ENCODE measurements at places on chromosomes 6 and 20. TPM values are rescaled to one million over a fixed set of nuclear protein-coding genes. Genes with fewer than 3 reads are reported as not detected.

- no peak for DNase-seq
Measured at GRCh38 chr20:53299831-53300230, 293.8 kb downstream of the ZNF217 start.

DNA sequence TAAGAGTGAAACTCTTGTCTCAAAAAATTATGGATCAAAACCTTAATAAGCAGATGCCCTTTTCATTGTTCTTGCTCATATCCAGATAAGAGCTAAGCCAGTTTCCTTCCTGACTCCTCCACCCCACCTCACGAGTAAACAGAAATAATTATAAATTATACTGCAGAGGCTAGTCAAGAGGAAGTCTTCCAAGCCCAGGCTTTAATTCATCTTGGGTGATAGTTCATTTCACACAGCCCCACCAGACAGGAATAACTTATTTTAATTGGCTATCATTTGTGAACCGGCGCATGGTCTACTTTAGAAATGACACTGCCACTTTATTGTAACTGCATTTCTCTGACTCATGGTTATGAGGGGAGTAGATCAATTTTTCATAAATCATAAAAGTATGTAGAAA lies 102.0 kb downstream of the BTBD3 start:
- DNase-seq = no peak

DNA sequence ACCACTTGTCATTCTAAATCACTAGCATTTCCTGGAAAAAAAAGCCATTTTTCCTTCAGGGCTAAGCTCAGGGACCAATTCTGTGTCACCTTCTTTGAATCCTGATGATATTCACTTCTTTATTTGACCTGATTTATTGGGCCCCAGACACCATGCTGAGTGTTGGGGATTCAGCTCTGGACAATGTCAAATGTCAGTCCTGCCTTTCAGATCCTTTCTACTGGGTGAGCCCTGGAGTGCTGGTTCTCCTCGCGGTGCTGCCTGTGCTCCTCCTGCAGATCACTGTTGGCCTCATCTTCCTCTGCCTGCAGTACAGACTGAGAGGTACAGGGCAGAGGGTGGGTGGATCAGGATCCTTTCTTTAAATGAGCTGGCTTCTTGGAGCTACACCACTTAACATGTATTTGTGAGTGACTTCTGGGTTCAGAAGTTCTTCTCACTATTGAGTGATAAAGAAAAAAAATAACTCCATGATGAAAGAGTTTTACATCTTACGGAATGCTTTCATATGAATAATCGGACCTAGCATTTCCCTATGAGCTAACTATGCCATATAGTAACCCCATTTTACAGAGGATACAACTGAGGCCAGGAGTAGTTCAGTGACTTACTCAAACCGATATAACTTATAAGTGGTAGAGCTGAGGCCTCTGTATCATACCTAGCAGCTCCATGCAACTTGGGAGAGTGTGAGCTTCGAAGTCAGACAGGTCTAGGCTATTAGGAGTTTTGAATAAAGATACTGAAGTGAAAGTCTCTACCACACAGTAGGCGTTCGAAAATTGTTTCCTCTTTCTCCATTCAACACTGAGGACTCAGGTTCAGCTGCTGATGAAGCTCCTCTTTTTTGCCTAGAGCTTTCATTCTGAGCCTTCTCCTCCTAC lies 9.3 kb downstream of the MOG start:
- DNase-seq = no peak

DNA sequence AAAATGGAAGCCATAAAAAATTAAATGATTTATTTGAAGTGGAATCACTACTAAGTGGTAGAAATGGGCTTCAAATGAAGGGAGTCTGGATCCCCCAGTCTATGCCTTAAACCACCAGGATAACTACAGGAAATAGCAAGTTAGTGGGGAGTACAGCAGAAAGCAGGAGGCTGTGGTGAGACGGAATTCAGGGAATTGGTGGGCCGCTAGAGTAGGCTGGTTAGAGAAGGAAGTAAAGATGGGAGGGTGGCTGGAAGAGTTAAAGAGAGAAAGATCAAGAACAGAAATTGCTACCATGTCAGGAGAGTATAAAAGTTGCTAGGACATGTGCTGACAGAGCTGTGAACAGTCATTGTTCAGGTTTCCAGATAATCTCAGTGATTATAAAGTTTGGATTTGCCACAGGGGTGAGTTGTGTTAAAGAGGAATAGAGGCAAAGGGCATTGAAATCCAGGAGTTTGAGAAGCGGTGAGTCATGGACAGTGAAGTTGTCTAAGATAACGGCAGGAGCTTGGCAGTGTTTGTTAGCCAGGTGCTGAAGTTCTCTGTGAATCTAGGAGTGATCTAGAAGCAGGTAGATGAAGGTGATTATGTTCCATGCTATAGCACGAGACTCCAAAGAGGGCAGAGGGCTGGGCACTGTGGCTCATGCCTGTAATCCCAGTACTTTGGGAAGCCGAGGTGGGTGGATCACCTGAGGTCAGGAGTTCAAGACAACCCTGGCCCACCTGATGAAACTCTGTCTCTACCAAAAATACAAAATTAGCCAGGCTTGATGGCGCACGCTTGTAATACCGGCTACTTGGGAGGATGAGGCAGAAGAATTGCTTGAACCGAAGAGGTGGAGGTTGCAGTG lies 13.7 kb upstream of the HINT3 start:
- no peak for DNase-seq

The LAMA4 gene
- total RNA-seq = not detected

DNA sequence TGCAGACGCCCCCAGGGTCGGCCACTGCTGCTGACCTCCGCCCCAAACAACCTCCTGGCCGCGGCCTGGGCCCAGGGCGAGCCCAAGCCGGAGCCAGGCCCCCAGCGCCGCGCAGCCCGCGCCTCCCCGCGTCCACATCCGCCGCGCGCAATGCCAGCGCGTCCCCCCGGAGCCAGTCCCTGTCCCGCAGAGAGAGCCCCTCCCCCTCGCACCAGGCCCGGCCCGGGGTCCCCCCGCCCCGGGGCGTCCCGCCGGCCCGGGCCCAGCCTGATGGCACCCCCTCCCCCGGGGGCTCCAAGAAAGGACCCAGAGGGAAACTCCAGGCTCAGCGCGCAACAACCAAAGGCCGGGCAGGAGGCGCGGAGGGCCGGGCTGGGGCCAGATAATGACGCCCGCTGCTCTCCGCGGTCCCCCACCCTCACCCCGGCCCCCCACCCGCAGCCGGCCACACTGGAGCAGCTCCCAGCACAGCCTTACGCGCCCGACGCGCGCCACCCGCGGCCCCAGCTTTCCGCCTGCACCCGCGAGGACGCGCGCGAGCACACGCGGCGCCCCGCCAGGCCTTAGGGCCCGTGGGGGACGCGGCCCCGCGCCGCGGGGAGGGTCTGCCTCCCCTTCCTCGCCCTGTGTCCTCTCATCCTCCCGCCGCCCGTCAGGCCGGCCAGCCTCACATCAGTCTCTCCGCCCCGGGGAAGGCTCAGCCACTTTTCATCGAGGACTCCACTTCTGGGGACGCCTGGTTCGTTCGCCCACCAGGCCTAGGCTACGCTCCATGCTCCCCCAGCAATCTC lies 12.9 kb upstream of the SLC22A7 start:
- no peak for DNase-seq

DNA sequence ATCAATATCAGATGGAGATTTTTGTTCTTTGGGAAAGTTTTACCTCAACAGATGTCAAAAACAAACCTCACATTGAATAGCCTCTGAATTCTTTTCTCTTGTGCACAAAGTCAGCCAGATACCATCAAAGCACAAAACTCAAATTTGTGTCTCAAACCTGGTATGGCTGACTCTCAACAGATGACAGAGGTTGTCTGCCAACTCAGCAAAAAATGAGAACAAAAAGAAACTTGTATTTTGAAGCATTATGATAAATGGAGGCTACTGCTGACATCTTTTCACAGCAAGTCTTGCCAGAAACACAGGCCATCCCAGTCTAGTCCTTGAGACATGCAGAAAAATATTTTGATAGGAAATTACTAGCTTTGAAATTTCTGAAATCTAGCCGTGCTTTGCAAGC lies 79.8 kb downstream of the KIF16B start:
- no peak for DNase-seq

GRCh38 chr6:165042912-165043311 lies 266.5 kb downstream of the C6orf118 start:
- no peak for DNase-seq

DNA sequence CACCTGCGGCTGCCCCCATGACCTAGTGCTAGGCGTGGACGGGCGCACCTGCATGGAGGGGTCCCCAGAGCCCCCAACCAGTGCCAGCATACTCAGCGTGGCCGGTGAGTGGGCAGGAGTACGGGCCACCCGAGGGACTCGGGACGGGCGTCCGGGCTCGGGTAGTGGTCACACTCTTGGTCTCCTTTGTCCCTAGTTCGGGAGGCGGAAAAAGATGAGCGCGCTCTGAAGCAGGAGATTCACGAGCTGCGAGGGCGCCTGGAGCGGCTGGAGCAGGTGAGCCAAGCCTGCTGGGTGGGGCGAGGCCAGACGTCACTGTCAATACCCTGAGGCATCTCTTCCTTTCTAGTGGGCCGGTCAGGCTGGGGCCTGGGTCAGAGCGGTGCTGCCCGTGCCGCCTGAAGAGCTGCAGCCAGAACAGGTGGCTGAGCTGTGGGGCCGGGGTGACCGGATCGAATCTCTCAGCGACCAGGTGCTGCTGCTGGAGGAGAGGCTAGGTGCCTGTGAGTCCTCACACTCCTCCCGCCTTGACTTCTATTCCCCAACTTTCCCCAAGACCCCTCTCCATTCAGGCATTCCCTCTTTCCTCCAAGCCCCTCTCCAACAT lies 2.9 kb downstream of the EGFL8 start:
- no peak for DNase-seq

- DNase-seq = no peak
Measured at GRCh38 chr6:112065426-112065986, 11.6 kb downstream of the CCN6 start.

Data from activated naive CD8-positive, alpha-beta T cell treated with anti-CD3 and anti-CD28 coated beads for 36 hours (primary cell).